ENCODE measurements at places on chromosomes 3 and 15. TPM values are rescaled to one million over a fixed set of nuclear protein-coding genes. Genes with fewer than 3 reads are reported as not detected.

Gene CMTM8
- 1.8 TPM for total RNA-seq

DNA sequence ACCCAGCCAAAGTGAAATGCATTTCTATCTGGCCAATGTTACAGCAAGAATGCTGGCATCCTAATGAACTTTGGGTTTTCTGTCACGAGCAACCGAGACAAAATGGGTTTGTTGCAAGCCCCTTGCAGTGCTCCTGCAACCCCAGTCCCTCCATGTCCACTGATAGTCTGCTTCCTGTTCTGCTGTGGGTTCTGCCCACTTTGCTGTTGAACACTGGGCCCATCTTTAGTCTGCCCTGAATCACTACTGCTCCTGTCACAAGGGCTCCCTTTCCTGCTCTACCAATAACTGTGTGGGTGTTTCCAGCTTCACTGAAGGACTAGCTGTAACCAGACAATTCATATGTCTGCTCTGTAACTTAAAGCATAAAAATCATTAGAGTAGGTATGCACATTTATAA, 12.7 kb upstream of the OXSR1 start:
- no peak for DNase-seq

- no peak for DNase-seq
Observed at GRCh38 chr15:56772868-56773639, 39.7 kb upstream of the ZNF280D start.

- DNase-seq, result no peak
Observed at GRCh38 chr15:40333922-40334492, 6.7 kb downstream of the CCDC9B start.

Gene WDR49
- total RNA-seq, result not detected

Gene HIGD2B
- total RNA-seq, result not detected

Gene SLC12A8
- total RNA-seq, result 10.5 TPM

Gene FAM3D
- total RNA-seq, result not detected

GRCh38 chr15:80246425-80246894, 5.6 kb downstream of the CTXND1 start:
- DNase-seq, result no peak

Measured in foreskin keratinocyte (primary cell).